Stimulated activated CD4-positive, alpha-beta T cell treated with anti-CD3 and anti-CD28 coated beads, Interleukin-1b, Interleukin-23, amount 100 ng/mL, for 48 hours (primary cell): ENCODE measurements at places on chromosomes 7 and 10.

GRCh38 chr7:56811081-56811480, 321.2 kb downstream of the ZNF479 start:
- no peak for DNase-seq

- DNase-seq = peak; percentile 16
Measured at GRCh38 chr10:127612-128432, 7.4 kb upstream of the ZMYND11 start.

DNA sequence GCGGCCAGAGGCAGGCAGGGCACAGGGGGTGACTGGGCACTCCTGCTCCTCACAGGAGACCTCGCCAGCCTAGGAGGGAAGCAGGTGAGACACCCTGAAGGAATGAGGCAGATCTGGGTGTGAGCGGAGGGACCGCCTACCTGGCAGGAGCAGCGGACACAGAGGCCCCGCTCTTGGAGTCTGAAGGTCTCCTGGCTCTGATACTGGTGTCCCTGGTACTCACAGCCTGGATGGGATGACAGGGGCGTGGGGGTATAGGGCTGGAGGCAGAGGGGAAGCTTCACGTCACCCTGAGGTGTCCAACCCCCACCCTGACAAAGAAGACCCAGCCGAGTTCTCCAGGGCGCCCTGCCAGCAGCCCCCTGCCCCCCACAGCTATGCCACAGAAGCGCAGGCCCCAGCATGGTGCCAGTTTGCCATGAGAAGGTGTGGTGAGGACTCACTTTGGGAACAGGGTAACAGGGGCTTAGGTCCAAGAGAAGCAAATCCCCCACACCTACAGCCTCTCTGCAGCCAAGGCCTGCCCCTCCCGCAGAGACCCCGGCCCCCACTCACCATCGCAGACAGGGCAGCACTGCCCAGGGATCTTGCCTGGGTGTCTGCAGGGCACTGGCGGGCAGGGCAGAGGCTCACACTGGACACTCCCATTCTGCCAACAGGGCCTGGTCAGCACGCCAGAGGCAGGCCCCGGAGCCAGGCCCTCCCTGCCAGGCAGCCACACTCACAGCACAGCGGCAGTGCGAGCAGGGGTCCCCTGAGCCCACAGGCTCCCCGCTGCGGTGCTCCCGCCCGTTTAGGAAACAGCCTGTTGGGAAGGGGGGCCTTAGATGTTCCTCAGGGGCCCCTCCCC, 17.0 kb downstream of the KCP start:
- DNase-seq = no peak

- no peak for DNase-seq
Measured at GRCh38 chr7:155455776-155456737, 1.9 kb upstream of the EN2 start.

DNA sequence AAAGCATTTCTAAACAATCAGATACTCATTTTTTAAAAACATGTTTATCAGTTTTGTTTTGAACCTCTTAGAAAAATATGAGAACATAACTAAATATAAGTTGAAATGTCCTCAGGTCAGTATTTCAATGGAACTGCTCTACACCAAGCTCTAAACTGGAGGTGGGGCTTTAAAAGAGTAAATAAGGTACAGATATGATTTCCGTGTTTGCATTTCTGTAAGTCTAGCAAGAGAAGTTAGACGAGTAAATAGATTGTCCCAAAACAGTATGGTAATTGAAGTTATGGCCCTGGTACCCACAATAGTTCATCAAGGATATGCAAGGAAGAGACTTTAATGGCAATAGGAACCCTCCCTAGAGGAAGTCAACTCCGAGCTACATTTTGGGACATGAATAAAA, 115.1 kb upstream of the AKR1E2 start:
- DNase-seq = no peak
